Psoas muscle (tissue), 8 donors: ENCODE measurements at places on chromosomes 7 and 10. TPM values are rescaled to one million over a fixed set of nuclear protein-coding genes. Genes with fewer than 3 reads are reported as not detected.

The XPNPEP1 gene
- total RNA-seq, result 62.3 TPM

The DKK1 gene
- 0.42 TPM for total RNA-seq

- no peaks in the 10 kb centered on the region for H3K27me3 ChIP-seq
- DNase-seq, result no peak
- H3K36me3 ChIP-seq, result no peaks in the 10 kb centered on the region
- no peak overlapping the region for H3K4me3 ChIP-seq
- no peak overlapping the region for H3K27ac ChIP-seq
Observed at GRCh38 chr10:64037071-64037661, 516.0 kb downstream of the REEP3 start.

- H3K27ac ChIP-seq, result no peak overlapping the region
- no peaks in the 10 kb centered on the region for H3K4me1 ChIP-seq
- no peak for DNase-seq
- H3K36me3 ChIP-seq, result no peaks in the 10 kb centered on the region
- no peak overlapping the region for H3K4me3 ChIP-seq
Observed at GRCh38 chr10:88058750-88059149, 195.3 kb downstream of the PTEN start.

DNA sequence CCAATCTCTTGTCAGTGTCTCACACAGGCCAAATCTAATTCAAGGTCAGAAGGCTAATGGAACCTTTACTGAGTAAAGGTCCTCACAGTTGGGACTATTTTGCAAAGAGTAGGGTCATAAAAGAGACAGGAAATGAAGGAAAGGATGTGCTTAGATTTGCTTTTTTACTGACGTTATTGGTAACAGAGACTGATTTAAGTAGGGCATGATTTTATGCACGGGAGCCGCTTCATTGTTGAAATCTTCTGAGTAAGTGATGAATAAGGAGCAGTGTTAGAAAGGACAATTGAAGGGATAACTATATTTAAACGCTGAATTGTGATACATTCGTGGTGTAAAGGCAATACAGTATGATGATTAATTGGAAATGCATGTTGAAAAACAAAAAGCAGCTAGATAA, 261.5 kb downstream of the MALRD1 start:
- H3K4me1 ChIP-seq, result no peaks in the 10 kb centered on the region
- no peaks in the 10 kb centered on the region for H3K36me3 ChIP-seq
- no peaks in the 10 kb centered on the region for H3K27me3 ChIP-seq
- no peak overlapping the region for H3K4me3 ChIP-seq

- H3K27ac ChIP-seq, result no peak overlapping the region
- no peaks in the 10 kb centered on the region for H3K4me1 ChIP-seq
- no peaks in the 10 kb centered on the region for H3K36me3 ChIP-seq
- no peak overlapping the region for H3K4me3 ChIP-seq
- DNase-seq, result no peak
- no peaks in the 10 kb centered on the region for H3K27me3 ChIP-seq
Observed at GRCh38 chr7:117776224-117776623, 97.0 kb downstream of the CTTNBP2 start.

GRCh38 chr10:74587109-74587854, 239.1 kb upstream of the KAT6B start:
- DNase-seq, result no peak
- H3K4me1 ChIP-seq, result peaks cover 65% of the 10 kb centered on the region
- H3K27ac ChIP-seq, result peak overlapping the region; percentile 19
- no peaks in the 10 kb centered on the region for H3K27me3 ChIP-seq
- H3K4me3 ChIP-seq, result no peak overlapping the region

- no peaks in the 10 kb centered on the region for H3K4me1 ChIP-seq
- no peak overlapping the region for H3K4me3 ChIP-seq
- no peaks in the 10 kb centered on the region for H3K27me3 ChIP-seq
- no peak overlapping the region for H3K27ac ChIP-seq
Observed at GRCh38 chr10:44395396-44395795, 10.5 kb upstream of the CXCL12 start.

GRCh38 chr7:82566752-82567151, 123.2 kb upstream of the CACNA2D1 start:
- H3K4me3 ChIP-seq, result no peak overlapping the region
- peaks cover 6% of the 10 kb centered on the region for H3K4me1 ChIP-seq
- H3K36me3 ChIP-seq, result no peaks in the 10 kb centered on the region
- H3K27ac ChIP-seq, result no peak overlapping the region

DNA sequence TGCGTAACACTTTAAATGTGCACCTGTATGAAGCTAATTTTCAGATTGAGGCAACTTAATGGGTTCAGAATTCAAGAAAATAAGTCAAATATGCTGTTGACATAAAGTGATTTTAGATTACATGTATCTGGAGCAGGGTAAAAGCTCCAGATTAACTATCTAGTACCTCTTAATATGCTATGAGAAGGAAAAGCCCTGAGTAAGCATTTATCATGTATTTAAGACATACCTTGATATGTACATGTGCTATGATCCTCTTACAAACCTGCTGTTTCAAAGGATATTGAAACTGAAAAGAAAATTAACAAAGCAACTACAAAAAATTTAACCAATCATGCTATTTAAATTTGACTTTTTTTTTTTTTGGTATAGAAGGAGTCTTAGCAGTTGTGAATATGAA, 4.5 kb downstream of the SPAG6 start:
- no peaks in the 10 kb centered on the region for H3K36me3 ChIP-seq
- DNase-seq, result no peak
- peaks cover 14% of the 10 kb centered on the region for H3K27me3 ChIP-seq
- H3K27ac ChIP-seq, result no peak overlapping the region
- H3K4me1 ChIP-seq, result no peaks in the 10 kb centered on the region
- H3K4me3 ChIP-seq, result no peak overlapping the region

DNA sequence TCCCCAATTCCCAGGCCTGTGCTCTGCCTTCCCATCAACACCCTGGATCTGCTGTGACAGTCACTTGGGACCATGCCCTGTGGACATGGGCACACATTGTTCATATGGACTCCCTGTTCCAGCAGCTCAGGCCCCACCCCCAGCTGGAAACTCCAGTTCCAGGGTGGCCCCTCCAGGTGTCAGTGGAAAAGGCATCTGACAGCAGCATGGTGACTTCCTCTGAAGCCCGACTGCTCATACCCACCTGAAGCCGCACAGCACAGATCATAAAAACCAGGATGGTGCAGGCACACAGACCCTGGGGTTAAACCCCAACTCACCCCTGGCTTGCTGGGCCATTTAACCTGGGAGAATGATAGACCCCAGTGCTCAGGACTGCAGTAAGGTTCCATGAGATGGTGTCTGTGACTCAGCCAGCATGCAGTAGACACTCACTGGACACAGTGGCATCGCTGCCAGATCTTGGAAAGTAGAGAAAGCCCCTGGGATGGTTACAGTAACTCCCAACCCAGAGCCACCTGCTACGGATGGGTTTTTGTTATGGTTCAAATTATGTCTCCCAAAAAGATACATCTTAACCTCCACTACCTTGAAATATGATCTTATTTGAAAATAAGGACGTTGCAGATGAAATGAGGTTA, 72.6 kb upstream of the NANOS1 start:
- no peak overlapping the region for H3K4me3 ChIP-seq
- peaks cover 26% of the 10 kb centered on the region for H3K4me1 ChIP-seq
- H3K27ac ChIP-seq, result no peak overlapping the region
- H3K36me3 ChIP-seq, result no peaks in the 10 kb centered on the region
- H3K27me3 ChIP-seq, result no peaks in the 10 kb centered on the region
- DNase-seq, result no peak

DNA sequence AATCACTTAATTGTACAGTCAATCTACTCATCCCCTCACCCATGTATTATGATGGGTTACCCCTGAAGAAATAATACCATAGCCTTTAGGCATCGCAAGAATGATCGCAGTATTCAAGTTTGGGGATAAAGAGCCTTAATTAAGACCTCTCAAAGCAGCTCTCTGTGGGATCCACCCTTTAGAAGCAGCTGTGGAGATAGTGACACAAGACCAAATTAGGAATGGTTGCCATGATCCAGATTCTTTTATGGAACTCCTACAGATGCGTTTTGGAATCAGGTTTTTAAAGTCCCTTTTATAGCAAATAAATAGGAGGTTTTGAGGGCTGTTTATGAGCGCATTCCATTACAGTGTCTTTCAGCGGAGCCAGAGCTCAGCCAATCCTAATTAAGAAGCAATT, 12.2 kb downstream of the TES start:
- no peak for DNase-seq
- H3K36me3 ChIP-seq, result no peaks in the 10 kb centered on the region
- no peak overlapping the region for H3K4me3 ChIP-seq
- no peaks in the 10 kb centered on the region for H3K4me1 ChIP-seq
- no peaks in the 10 kb centered on the region for H3K27me3 ChIP-seq
- no peak overlapping the region for H3K27ac ChIP-seq

DNA sequence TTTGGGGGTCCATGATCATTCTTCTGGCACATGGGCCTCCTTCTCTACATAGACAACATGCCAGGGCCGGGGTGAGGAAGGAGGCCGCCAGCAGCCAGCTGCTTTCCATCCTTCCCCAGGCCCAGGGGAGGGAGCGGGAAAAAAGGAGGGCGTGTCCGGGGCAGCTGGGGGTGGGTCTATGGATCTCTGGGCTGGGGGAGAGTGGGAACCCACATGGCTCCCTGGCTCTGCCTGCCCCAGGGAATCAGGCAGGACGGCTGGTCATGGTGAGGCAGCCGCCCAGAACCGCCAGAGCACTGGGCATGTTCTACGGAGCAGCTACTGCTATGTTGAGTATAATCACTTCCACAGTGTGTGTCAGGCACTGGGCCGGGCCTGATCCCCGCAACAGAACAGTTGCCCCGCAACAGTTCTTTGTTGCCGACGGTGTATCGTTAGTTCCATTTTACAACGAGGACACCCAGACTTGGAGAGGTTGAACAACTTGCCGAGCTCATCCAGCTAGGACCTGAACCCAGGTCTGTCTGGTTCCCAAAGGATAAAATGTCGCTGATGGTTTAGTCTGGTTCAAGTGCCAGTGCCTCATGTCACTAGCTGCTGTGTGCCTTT, 6.4 kb upstream of the IRF5 start:
- H3K4me3 ChIP-seq, result no peak overlapping the region
- no peaks in the 10 kb centered on the region for H3K4me1 ChIP-seq
- no peaks in the 10 kb centered on the region for H3K36me3 ChIP-seq
- H3K27ac ChIP-seq, result no peak overlapping the region
- DNase-seq, result peak; percentile 41
- H3K27me3 ChIP-seq, result peaks cover 25% of the 10 kb centered on the region

GRCh38 chr10:132453470-132453861, 56.5 kb downstream of the PWWP2B start:
- peak overlapping the region; percentile 2 for H3K4me3 ChIP-seq
- no peaks in the 10 kb centered on the region for H3K36me3 ChIP-seq
- peaks cover 7% of the 10 kb centered on the region for H3K4me1 ChIP-seq
- H3K27ac ChIP-seq, result no peak overlapping the region
- no peak for DNase-seq

DNA sequence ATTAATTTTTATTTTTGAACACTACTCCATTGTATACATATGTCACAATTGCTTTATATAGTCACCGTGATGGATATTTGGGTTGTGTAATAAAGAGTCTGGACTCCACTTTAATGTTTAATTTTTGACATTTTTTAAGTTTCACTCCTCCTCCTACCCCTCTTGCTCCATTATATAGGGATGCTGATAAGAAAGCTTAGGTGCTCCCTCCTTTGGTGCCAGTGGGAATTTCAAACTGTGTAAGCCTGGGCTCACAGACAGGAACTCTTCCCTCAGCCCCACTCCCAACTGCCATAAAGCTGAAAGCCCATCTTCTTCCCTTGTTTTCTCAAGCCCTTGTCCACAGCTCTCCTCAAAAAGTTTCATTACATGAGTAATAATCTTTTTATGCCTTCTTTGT, 47.6 kb downstream of the TWIST1 start:
- no peaks in the 10 kb centered on the region for H3K27me3 ChIP-seq
- H3K4me3 ChIP-seq, result no peak overlapping the region
- H3K27ac ChIP-seq, result no peak overlapping the region
- no peaks in the 10 kb centered on the region for H3K4me1 ChIP-seq

- peak; percentile 83 for DNase-seq
- no peaks in the 10 kb centered on the region for H3K27me3 ChIP-seq
- H3K4me3 ChIP-seq, result peak overlapping the region; percentile 65
- H3K4me1 ChIP-seq, result peaks cover 17% of the 10 kb centered on the region
Observed at GRCh38 chr10:45418849-45419675, 45.0 kb downstream of the ALOX5 start.

- no peaks in the 10 kb centered on the region for H3K36me3 ChIP-seq
- peak; percentile 44 for DNase-seq
- H3K4me3 ChIP-seq, result no peak overlapping the region
Observed at GRCh38 chr7:1849351-1850041, 179.4 kb downstream of the ELFN1 start.

DNA sequence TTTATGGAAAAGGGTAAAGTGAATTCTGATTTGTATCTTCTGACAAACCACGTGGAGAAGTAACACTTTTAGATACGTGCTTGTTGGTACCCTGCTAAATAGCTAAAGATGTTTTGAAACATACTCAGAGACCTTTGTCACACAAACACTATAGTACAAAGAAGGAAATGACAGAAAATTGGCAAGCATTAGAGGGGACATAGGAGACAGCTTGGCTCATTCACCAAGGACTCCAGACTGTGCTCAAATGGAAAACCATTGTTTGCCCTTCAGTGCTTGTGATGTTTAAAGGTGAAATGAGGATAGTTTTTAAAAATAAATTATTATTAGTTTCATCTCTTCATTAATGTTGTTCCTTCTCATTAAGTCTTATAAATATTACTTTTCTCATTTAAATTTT, 34.0 kb upstream of the CD36 start:
- H3K27ac ChIP-seq, result peak overlapping the region; percentile 87
- H3K27me3 ChIP-seq, result no peaks in the 10 kb centered on the region
- peaks cover 49% of the 10 kb centered on the region for H3K4me1 ChIP-seq
- H3K36me3 ChIP-seq, result no peaks in the 10 kb centered on the region
- no peak for DNase-seq
- peak overlapping the region; percentile 54 for H3K4me3 ChIP-seq

GRCh38 chr10:48238826-48239520, 35.5 kb downstream of the FRMPD2 start:
- H3K36me3 ChIP-seq, result no peaks in the 10 kb centered on the region
- DNase-seq, result no peak
- no peak overlapping the region for H3K4me3 ChIP-seq
- H3K27ac ChIP-seq, result no peak overlapping the region
- H3K27me3 ChIP-seq, result no peaks in the 10 kb centered on the region

DNA sequence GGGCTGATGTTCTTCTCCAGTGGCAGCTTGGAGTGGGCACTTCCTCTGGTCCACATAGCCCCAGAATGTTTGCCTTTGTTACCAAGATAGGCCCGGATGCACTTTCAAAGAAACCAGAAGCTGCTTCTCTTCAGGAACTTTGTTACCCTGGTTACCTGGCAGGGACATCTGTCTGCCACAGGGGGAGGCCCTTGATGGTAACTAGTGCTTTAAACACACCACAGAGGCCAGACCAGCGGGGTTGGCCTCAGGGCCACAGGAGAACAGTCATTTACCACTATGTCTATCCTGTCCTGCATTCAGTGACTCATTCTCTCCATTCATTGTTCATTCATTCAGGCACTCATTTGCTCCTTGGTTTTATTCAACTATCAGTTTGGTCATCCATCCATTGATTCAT, 11.9 kb upstream of the PLEKHA1 start:
- no peaks in the 10 kb centered on the region for H3K27me3 ChIP-seq
- no peak for DNase-seq
- no peaks in the 10 kb centered on the region for H3K4me1 ChIP-seq
- H3K4me3 ChIP-seq, result no peak overlapping the region
- no peaks in the 10 kb centered on the region for H3K36me3 ChIP-seq
- no peak overlapping the region for H3K27ac ChIP-seq

GRCh38 chr10:69802424-69803161, 887 bp downstream of the COL13A1 start:
- peak overlapping the region; percentile 95 for H3K27ac ChIP-seq
- DNase-seq, result peak; percentile 76
- H3K27me3 ChIP-seq, result no peaks in the 10 kb centered on the region
- H3K4me1 ChIP-seq, result peaks cover 16% of the 10 kb centered on the region
- H3K4me3 ChIP-seq, result peak overlapping the region; percentile 86
- H3K36me3 ChIP-seq, result no peaks in the 10 kb centered on the region
